ENCODE measurements at places on chromosomes 11 and 22. TPM values are rescaled to one million over a fixed set of nuclear protein-coding genes. Genes with fewer than 3 reads are reported as not detected.

TLCD5 gene
- 10.4 TPM for polyA plus RNA-seq

ANGPTL5 gene
- polyA plus RNA-seq, result 0.42 TPM

TEF gene
- polyA plus RNA-seq, result 1.9 TPM

RIMBP3C gene
- not detected for polyA plus RNA-seq

OR8B4 gene
- polyA plus RNA-seq, result not detected

RCOR2 gene
- polyA plus RNA-seq, result not detected

FBLN1 gene
- polyA plus RNA-seq, result 0.56 TPM

PHLDA2 gene
- 1.4 TPM for polyA plus RNA-seq

KDM4D gene
- 1.1 TPM for polyA plus RNA-seq

SLC22A12 gene
- not detected for polyA plus RNA-seq

TRIM49 gene
- polyA plus RNA-seq, result not detected

All from Purkinje cell (primary cell).